Iris pigment epithelial cell (primary cell): ENCODE measurements at places on chromosomes 2 and 18.

DNA sequence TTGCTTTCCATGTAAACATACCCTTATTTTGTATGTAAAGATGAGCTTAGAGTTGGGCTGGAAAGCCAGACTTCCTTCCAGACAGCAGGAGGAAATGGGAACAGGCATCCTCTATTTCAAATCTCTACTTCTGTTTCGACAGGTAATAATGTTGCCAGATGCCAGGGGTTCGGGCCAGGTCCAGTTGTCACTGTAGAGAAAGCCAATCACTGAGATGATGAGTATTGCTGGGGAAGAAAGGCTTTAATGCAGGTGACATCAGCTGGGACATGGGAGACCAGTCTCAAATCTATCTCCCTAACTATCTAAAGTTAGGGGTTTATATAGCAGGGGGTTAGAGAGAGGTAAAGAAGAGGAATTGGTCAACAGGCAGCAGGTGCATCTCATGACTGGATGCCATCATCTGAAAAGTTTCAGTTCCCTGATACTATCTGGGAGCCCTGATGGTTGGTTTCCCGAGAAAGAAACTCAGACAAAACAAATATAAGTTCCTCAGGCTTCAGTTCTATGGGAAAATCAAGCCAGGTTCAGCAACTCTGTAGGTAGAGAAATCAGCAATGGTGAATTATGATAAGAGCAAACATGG is 9.3 kb upstream of the MTCL1 start:
- no peak for DNase-seq

DNA sequence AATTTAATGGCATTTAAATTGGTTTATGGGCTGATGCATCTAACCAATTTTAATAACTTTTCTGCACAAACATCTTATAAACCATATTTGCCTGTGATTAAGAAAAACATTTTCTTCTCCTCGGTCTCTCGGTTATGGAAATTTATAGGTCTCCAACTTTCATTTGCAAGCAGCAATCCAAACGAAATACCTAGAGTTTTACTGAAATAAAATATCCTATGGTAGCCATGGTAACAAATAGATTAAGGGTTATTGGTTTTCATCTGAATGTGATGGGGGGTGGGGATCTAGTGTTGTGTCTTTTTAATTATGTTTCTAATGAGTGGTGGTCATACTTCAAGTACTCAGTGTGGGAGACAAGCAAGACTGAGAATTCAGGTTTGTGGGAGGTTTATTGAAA is 2.9 kb downstream of the KLHL29 start:
- no peak for DNase-seq

DNA sequence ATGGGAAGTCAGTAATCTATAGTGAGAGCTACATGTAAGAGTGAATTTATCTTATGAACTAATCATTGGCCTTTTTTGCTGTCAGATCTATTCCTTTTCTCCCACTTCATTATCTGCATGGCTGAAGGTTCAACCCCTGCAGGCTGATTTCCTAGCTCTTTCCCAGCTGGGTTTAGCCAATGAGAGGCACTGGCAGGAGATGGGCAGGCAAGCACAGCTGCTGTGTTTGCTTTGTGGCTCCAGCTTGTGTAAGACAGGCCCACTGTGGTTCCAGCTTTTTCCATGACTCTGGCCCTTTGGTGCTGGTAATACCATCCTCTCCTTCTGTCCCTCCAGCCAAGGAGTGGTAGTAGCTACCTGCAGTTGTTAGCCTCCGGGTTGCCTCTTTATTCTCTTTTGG is 248.8 kb downstream of the PLCL1 start:
- DNase-seq, result no peak

DNA sequence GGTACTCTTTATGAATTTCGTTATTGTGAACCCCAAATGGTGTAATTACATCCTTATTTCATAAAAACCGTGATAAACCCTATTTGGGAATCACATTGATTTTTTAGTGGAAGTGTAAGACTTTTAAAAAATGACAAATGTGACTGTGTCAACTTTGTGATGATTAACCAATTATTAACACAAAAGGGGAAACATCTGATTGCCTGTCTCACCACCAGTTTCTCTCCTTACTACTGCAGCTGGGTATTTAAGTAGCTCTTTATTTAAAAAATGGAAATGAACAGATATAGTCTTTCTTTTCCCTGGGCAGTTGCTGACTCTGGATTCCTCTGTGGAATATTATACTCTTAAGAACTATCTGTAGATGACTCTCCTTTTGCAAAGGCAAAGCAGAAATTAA is 11.6 kb upstream of the RPE start:
- DNase-seq, result no peak

GRCh38 chr2:98454500-98455235 is 10.0 kb downstream of the INPP4A start:
- peak; percentile 50 for DNase-seq

DNA sequence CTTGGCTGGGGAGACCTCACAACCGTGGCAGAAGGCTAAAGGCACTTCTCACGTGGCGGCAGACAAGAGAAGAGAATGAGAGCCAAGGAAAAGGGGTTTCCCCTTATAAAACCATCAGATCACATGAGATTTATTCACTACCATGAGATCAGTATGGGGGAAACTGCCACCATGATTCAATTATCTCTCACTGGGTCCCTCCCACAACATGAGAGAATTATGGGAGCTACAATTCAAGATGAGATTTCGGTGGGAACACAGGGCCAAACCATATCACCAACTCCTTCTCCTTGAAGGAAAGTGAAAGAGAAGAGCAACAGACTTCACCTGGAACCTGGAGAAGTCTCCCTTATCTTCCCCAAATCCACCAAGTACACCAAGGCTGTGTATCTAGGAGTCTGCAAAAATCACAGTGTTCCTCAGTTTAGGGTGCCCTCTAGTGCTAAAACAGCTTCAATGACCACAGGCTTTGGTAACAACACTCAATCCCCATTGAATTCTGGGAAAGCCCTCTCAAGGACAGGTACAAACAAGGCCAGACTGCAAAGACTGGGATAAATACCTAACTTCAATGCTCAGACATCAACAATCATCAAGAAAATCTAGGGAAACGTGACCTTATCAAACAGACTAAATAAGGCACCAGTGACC is 148.8 kb upstream of the SRD5A2 start:
- peak; percentile 38 for DNase-seq

- DNase-seq, result peak; percentile 38
Measured at GRCh38 chr18:23422751-23423418, 30.2 kb upstream of the RIOK3 start.

DNA sequence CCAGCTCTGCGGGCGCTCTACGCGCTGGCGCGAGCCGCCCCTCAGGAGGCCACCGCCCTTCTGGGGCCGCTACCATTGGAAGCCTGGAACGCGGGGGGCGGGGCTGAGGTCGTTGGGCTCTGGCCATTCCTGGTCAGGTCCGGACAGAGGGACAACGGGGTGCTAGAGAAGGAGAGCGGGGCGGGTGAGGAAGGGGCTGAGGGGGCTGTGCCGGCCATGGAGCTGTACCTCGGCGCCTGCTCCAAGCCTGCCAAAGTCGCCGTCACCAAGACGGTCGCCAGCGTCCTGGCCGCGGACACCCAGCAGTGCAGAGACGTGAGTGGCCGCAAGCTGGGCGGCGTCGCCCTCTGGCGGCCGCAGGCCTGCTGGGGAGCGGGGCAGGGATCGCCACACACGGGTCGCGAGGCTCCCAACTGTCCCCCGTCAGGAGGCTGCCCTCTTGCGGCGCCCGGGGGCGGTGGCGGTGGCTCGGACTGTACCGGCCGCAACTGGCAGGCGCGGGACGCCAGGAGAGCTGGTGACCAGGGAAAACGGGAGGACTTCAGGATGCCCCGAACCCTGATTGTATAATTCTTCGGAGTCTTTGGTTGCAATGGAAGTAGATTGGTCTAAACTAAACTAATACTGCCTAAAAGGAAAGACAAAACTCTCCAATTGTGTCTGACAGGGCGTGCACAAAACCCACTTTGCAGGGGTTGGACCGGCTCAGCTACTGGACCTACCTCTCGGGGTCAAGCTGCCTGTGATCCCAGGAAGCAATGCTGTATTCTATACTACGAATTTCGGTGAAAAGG is at the start of gene FSIP2:
FSIP2 (plus strand) TSS at position 126 of the 794 bp plus-strand sequence; CDS start at position 217, 91 bp downstream.
- peak; percentile 49 for DNase-seq

- no peak for DNase-seq
Measured at GRCh38 chr2:20421336-20421987, 25.4 kb upstream of the RHOB start.

DNA sequence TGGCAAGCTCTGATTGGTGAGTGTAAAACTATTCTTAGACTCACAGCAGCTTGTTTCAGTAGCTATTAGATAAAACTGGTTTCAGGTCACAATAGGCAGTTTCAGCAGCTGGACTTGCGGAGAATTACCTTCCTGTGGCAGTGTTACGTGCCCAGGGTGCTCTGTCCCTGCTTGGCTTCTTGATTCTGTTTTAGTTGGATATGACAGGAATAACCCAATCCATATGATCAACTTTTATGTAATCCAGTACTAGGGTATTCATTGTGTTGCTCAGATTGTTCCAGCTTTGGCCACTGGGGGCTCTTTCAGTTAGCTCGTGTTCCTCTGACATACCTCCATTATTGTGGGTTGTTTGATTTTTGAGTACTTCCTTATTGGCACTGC is 43.1 kb downstream of the INPP4A start:
- DNase-seq, result peak; percentile 44

DNA sequence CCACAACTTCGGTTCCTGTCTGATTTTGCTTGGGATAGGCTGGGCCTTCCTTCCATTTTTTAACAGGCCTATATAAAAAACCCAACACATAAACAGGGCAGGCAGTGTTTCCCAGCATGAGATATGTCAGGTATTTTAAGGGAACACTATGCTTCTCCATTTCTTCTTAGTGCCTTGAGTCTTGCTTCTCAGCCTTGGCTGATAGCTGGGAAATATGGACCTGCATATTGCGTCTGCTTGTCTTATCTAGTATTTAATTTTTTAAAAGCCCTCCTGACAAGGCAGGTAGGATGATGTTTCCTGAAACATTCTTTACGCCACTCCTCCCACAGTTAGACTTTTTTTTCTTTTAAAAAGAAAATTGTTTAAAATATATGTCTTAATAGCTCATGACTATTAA is 45.5 kb upstream of the NABP1 start:
- DNase-seq, result no peak

GRCh38 chr2:108449410-108450130 is 564 bp downstream of the GCC2 start:
- peak; percentile 36 for DNase-seq

DNA sequence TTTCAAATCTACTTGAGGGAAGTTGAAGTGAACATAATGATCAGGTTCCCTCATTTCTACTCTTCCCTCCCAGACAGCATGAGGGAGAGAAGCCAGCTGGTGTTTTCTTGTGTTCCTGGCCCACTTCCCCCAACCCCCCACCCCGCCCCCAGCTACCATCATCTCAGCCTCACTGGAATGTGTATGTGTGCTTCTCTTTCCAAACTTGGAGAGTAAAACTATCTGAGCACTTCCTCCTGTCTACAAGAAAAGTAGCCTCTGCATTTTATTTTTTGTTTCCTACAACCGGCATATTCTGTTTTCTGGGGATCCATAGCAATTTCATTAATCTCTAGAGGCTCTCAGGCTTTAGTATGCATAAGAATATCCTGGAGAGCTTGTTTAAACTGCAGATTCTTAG is 53.6 kb upstream of the GRHL1 start:
- DNase-seq, result peak; percentile 40

DNA sequence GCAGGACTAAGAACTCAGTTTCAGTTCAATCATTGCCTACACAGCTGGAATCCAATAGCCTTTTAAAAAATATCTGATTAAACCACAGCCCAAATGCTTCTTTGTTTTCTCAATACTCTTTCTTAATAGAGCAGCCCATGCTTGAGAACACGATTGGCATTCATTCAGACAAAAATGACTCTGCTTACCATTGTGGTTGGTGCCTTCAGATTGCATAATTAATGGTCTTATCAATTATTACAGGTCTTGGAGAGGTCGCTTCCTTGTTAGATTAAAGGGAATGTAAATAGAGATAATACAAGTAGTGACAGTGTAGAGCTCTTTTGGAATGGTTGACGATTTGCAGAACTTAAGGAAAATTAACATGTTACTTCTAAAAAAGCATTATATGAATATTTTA is 107.2 kb downstream of the RNF152 start:
- peak; percentile 5 for DNase-seq

DNA sequence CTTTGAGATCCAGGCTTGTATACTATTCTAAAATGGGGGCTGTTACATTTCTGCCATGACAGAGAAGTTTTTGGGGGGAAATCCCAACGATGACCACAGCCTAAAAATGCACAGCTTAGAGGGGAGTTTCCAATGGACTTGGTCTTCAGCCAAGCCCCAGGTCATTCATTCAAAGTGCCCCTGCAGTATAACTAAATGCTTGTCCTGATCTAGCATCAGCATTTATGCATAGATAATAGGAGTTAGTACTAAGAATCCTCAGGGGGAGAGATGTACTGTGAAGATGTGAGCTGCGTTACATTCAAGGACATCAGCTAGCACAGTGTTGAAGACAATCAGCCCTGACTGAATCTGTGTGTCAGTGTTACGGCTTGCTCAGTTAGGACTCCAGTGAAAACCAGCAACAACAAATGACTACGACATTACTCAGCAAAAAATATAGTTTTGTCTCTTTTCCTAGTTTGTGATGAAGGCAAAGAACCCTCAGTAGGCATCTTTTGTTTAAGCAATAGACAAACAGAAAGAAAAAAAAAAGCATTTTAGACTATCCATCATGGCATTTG is 160.9 kb downstream of the ZEB2 start:
- DNase-seq, result peak; percentile 78

DNA sequence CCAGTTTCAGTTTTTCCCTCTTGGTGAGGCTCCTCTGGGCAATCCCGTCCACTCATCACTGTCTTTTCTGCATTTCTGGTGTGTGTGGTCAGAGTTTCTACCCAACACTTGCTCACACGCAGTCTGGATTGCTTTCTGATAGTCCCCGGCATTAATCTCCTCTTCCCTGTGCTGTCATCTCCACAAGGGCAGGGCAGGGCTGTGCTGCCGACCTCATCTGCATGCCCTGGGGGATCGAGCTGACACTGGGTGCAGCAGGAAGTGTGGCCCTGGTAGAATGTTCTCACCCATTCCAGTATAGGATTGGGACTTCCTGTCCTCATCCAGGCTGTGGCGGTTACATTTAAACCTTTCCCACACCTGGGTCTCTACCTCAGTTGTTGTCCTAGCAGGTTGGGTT is 80.0 kb upstream of the FAM136A start:
- DNase-seq, result no peak

DNA sequence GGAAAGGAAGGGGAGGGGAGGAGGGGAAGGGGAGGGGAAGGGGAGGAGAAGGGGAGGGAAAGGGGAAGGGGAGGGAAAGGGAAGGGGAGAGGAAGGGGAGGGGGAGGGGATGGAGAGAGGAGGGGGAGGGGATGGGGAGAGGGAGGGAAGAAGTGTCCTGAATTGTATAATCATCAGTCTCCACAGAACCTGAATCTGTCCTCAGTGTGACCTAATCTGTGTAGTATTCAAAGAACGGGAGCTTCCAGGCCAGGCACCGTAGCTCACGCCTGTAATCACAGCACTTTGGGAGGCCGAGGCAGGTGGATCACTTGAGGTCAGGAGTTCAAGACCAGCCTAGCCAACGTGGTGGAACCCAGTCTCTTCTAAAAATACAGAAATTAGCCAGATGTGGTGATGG is 41.1 kb upstream of the CCDC150 start:
- peak; percentile 18 for DNase-seq
